ENCODE measurements at places on chromosomes 5 and 9.

GRCh38 chr5:132556153-132556762 lies 519 bp upstream of the RAD50 start:
- DNase-seq: no peak
- H3K4me1 ChIP-seq: peaks cover 15% of the 10 kb centered on the region
- peaks cover 5% of the 10 kb centered on the region for H3K36me3 ChIP-seq
- H3K4me3 ChIP-seq: peak overlapping the region; percentile 98

- no peaks in the 10 kb centered on the region for H3K27me3 ChIP-seq
- peaks cover 23% of the 10 kb centered on the region for H3K4me1 ChIP-seq
- no peak for DNase-seq
- H3K36me3 ChIP-seq: peaks cover 34% of the 10 kb centered on the region
Measured at GRCh38 chr5:9437741-9438240, 108.1 kb downstream of the SEMA5A start.

DNA sequence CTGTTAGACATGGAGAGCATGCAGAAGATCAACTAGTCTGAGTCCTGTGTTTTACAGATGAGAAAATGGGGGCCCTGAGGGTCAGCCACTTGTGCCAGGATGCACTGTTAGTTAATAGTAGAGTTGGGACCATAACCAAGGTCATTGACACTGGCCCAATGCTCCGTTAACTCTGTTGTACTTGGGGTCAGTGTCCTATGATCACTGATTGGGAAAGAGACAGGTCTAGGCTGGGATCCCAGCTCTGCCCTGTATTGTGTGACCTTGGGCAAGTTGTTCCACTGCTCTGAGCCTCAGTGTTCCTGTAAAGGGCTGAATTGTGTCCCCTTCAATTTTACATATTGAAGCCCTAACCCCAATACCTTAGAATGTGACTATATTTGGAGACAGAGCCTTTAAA lies 70.0 kb downstream of the GDNF start:
- H3K27me3 ChIP-seq: no peaks in the 10 kb centered on the region
- no peaks in the 10 kb centered on the region for H3K4me1 ChIP-seq
- no peak overlapping the region for H3K27ac ChIP-seq
- H3K36me3 ChIP-seq: no peaks in the 10 kb centered on the region
- no peak for DNase-seq
- H3K4me3 ChIP-seq: no peak overlapping the region

DNA sequence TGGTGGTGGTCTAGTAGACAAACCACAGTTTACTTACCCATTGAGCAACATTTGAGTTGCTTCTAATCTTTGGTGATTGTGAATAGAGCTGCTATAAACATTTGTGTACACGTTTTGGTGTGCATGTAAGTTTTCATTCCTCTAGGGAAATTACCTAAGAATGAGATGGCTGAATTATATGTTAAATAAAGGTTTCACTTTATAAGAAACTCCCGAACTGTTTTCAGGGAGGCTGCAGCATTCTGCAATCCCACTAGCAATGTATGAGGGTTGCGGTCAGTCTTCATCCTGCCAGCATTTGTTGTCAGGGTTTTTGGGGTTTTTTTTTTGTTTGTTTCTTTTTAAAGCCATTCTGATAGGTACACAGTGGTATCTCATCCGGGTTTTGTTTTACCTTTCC lies 45.7 kb upstream of the PPARGC1B start:
- no peaks in the 10 kb centered on the region for H3K36me3 ChIP-seq
- H3K4me1 ChIP-seq: no peaks in the 10 kb centered on the region
- H3K27me3 ChIP-seq: peaks cover 23% of the 10 kb centered on the region

GRCh38 chr5:78754655-78755054 lies 106.1 kb upstream of the LHFPL2 start:
- H3K27ac ChIP-seq: no peak overlapping the region
- peaks cover 51% of the 10 kb centered on the region for H3K4me1 ChIP-seq
- no peak overlapping the region for H3K4me3 ChIP-seq
- no peak for DNase-seq
- H3K36me3 ChIP-seq: peaks cover 3% of the 10 kb centered on the region

- no peaks in the 10 kb centered on the region for H3K36me3 ChIP-seq
- H3K4me3 ChIP-seq: no peak overlapping the region
- no peak for DNase-seq
- no peak overlapping the region for H3K27ac ChIP-seq
- no peaks in the 10 kb centered on the region for H3K4me1 ChIP-seq
Measured at GRCh38 chr9:101848485-101848919, 110.1 kb upstream of the GRIN3A start.

GRCh38 chr9:89095761-89096528 lies 82.7 kb downstream of the SHC3 start:
- no peaks in the 10 kb centered on the region for H3K36me3 ChIP-seq
- H3K27ac ChIP-seq: no peak overlapping the region
- H3K4me3 ChIP-seq: no peak overlapping the region
- no peak for DNase-seq

GRCh38 chr9:4755026-4755609 lies 14.1 kb upstream of the AK3 start:
- peaks cover 1% of the 10 kb centered on the region for H3K27me3 ChIP-seq
- no peaks in the 10 kb centered on the region for H3K36me3 ChIP-seq
- peaks cover 7% of the 10 kb centered on the region for H3K4me1 ChIP-seq
- no peak for DNase-seq
- H3K4me3 ChIP-seq: no peak overlapping the region

DNA sequence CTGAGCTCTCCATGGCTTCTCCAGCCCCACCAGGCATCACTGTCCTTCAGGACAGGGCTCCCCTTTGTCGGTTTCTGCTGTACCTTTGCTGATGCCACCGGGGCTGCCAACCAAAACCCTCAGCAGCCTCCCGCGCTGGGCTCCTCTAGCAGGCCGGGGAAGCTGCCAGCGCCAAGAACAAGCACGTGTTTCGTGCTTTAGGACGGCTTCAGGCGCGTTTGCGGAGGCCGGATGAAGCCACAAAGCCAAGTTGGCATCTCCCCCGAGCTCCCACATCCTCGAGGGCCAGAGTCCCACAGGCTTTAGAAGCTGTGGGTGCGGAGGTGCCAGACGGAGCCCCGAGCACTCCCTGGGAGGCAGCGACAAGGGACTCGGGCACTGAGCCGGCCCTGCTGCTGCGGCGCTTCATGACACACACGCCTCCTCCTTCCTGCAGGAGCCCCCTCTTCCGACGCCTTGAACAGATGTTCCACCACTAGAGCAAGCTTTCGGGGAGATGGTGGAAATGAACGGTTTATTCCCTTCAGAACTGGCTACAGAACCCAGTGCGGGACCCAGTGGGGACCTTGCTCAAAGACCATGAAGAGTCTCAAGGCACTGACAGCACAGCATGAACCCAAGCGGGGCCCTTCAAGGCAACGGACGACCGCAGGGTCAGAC lies 36.7 kb downstream of the SARDH start:
- H3K4me1 ChIP-seq: no peaks in the 10 kb centered on the region
- DNase-seq: no peak
- H3K36me3 ChIP-seq: no peaks in the 10 kb centered on the region
- H3K27me3 ChIP-seq: no peaks in the 10 kb centered on the region

DNA sequence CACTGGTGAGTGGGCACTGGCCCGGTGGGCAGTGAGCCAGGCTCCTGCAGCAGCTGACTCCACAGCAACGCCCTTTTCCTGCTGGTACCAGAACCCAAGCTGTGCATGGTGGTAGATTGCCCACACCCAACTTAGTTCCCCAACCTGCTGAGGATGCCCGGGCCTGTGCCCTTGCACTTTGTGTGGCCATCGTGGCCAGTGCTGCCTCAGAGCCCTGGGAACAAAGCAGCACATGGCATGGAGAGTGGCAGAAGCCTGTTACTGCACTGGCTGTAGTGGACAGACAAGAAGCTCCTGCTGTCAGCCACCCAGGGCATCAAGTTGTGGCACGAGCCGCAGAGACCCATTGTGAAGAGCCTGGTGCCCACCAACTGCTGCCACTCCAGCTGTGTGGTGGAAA lies 612.9 kb downstream of the DNAH5 start:
- no peaks in the 10 kb centered on the region for H3K36me3 ChIP-seq
- no peak for DNase-seq
- no peaks in the 10 kb centered on the region for H3K4me1 ChIP-seq
- no peak overlapping the region for H3K4me3 ChIP-seq
- H3K27me3 ChIP-seq: no peaks in the 10 kb centered on the region

- no peak overlapping the region for H3K4me3 ChIP-seq
- no peaks in the 10 kb centered on the region for H3K27me3 ChIP-seq
- H3K36me3 ChIP-seq: no peaks in the 10 kb centered on the region
- no peak for DNase-seq
Measured at GRCh38 chr9:89749500-89750116, 144.8 kb downstream of the GADD45G start.

- DNase-seq: no peak
- peaks cover 4% of the 10 kb centered on the region for H3K27me3 ChIP-seq
- no peak overlapping the region for H3K27ac ChIP-seq
- no peak overlapping the region for H3K4me3 ChIP-seq
- no peaks in the 10 kb centered on the region for H3K4me1 ChIP-seq
- H3K36me3 ChIP-seq: no peaks in the 10 kb centered on the region
Measured at GRCh38 chr5:162248107-162248713, 180.6 kb downstream of the GABRG2 start.

DNA sequence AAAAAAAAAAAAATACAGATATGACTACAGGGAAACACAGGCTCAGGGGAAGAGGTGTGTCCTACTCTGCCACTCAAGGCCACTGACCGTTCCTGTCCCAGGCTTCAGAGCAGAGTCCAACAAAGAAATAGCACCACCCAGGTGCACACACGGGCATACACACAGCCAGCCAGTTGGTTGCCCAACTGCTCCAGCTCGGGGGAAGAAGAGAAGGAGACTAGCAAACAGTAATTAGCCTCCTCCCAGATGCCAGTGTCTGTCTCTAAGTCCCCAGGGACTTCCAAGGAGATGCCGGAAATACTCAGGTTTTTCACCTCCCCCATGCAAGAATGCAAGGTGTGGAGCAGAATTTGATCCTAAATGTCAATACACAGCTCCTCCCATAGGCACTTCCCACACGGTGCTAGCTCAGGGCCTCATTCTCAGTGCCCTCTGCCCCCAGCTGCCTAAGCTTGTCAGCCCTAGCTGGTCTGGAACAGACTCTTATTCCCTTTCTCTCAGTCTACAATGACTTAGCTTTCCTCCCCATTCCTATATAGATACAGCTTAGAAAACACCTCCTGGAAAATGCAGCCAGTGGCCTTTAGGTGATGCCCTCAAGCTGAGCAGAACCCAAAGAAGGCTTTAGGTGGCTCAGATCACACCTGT lies 1.7 kb downstream of the MYORG start:
- H3K4me1 ChIP-seq: peaks cover 18% of the 10 kb centered on the region
- H3K27ac ChIP-seq: peak overlapping the region; percentile 90
- no peak for DNase-seq
- H3K4me3 ChIP-seq: peak overlapping the region; percentile 91
- peaks cover 13% of the 10 kb centered on the region for H3K36me3 ChIP-seq
- peaks cover 21% of the 10 kb centered on the region for H3K27me3 ChIP-seq

GRCh38 chr9:115986508-115986907 lies 167.1 kb upstream of the PAPPA start:
- no peak overlapping the region for H3K4me3 ChIP-seq
- no peaks in the 10 kb centered on the region for H3K27me3 ChIP-seq
- H3K27ac ChIP-seq: no peak overlapping the region
- no peaks in the 10 kb centered on the region for H3K4me1 ChIP-seq
- H3K36me3 ChIP-seq: no peaks in the 10 kb centered on the region
- no peak for DNase-seq

DNA sequence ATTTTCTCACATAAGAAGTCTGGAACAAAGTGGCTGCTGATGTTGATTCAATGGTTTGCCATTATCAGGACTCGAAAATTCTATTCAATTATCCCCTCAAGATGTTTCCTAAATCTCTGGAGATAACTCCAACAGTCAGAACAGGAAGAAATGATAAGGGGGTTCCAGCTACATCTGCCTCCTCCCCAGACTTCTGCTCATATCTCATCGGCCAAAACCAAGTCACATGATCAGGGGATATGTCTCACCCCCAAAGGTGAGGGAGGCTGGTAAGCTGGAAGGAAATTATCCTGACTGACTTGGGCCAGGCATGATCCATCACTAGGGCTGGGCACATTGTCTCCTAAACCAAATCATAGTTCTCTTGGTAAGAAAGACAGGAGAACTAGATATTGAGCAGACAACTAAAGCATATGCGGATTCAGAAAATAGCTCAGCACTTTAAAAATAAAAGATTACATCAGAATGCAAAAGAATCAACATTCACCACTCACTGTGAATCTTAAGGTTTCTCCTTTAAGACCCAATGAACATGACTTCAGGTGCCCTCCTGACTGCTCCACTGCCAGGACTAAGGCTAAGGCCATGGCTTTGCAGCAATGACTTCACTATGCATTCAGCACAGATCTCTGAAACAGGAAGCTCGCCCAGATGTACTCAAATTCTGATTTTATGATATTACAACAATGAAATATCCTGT lies 306.3 kb downstream of the ENC1 start:
- no peaks in the 10 kb centered on the region for H3K27me3 ChIP-seq
- H3K4me1 ChIP-seq: peaks cover 37% of the 10 kb centered on the region
- H3K36me3 ChIP-seq: no peaks in the 10 kb centered on the region
- no peak overlapping the region for H3K4me3 ChIP-seq
- DNase-seq: no peak

GRCh38 chr9:137685741-137686420 lies 67.1 kb downstream of the EHMT1 start:
- H3K4me1 ChIP-seq: peaks cover 40% of the 10 kb centered on the region
- H3K4me3 ChIP-seq: no peak overlapping the region
- no peak for DNase-seq
- no peak overlapping the region for H3K27ac ChIP-seq

DNA sequence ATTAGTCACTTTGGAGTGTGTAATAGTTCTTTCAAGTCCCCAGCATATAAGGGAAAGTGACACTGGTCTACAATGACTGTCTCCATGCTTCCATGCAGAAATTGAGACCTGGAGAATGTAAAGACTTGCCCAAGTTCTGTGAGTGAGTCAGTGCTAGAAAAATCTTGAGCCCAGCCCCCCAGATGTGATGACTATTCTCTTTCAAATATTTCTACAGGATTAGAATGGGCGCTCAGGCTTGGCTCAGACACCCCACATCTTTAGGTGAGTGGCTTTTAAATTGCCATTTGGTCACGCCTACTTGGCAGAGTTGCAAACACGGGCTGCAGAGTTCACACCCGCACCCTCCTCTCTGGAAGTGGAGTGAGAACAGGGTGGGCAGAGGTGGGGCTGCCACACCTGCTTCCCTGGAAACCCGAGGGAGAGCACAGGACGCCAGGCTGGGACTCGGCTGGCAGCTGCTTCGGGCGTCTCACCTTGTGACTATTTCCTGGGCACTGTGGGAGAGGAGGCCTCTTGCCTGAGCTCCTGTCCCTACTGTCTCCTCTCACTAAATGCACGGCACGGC lies 37.6 kb downstream of the ROPN1L start:
- H3K36me3 ChIP-seq: no peaks in the 10 kb centered on the region
- H3K27me3 ChIP-seq: peaks cover 8% of the 10 kb centered on the region
- H3K4me3 ChIP-seq: no peak overlapping the region
- peaks cover 17% of the 10 kb centered on the region for H3K4me1 ChIP-seq
- no peak for DNase-seq

DNA sequence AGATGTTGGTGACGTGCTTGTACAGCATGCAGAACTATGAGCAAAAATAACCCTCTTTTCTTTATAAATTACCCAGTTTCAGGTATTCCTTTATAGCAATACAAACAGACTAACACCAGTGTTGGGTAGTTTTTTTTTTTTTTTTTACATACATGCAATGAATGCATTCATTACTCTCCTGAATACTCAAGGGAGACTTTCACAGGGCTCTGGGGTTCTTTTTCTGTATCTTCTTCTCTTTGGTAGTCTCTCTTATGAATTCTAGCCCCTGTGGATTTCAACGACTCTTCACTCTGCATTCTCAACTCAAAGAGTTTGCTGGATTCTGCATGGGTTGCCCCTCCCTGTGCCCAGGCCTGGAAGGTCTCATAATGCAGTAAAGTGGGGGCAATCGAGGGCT lies 27.8 kb downstream of the PTTG1 start:
- H3K27me3 ChIP-seq: peaks cover 10% of the 10 kb centered on the region
- no peak overlapping the region for H3K4me3 ChIP-seq
- DNase-seq: no peak
- H3K36me3 ChIP-seq: no peaks in the 10 kb centered on the region
- no peak overlapping the region for H3K27ac ChIP-seq
